ENCODE measurements at places on chromosomes 7 and 10.
A peak's percentile ranks its signal among the peaks of the same experiment; 100 is the strongest.

DNA sequence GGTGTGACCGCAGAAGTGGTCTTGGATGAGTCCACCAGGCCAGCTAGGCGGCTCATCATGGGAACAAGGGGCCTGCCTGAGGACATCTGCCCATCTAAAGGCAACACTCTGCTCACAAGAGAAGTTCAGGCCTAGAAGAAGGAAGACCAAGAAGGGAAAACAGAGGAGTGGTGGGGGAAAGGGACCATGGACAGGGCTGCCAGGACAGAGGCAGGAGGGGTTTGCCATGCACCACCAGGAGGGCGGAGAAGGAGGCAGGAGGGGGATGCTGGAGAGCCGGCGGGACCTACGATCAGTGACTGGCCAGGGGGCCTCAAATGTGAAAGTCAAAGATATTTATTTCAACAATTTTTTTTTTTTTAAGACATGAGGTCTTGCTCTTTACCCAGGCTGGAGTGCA is 33.1 kb downstream of the GAD2 start:
- no peak for DNase-seq

- DNase-seq: no peak
These were observed 67.7 kb downstream of the STEAP1B start for GRCh38 chr7:22432203-22432718.

GRCh38 chr7:142647749-142648148 is 101.5 kb upstream of the PRSS1 start:
- no peak for DNase-seq

GRCh38 chr7:142792593-142792992 is 21.8 kb downstream of the PRSS2 start:
- no peak for DNase-seq

- DNase-seq: no peak
These were observed 139.1 kb downstream of the PTPRN2 start for GRCh38 chr7:158448430-158449100.

- DNase-seq: no peak
These were observed 161.6 kb downstream of the PRKG1 start for GRCh38 chr10:51235865-51236264.

DNA sequence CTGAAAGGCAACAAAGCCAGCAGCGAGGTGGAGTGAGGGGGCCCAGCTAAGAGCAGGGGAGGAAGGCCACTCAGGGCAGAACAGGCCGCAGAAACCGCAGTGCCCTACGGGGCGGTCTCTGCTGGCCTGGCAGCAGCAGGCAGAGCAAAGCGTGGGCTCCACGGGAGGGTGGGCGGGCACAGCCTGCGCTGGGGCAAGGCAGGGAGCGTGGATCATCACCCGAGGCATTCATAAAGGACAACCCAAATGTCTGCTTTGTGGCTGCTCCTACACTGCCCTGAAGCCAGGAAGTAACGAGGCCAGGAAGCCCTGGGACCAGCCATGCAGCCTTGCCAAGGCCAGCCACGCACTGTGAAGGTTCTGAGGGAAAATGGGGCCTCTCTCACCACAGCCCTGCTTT is 127.5 kb downstream of the MAD1L1 start:
- no peak for DNase-seq

GRCh38 chr10:12332572-12333379 is 16.6 kb upstream of the CAMK1D start:
- DNase-seq: no peak

DNA sequence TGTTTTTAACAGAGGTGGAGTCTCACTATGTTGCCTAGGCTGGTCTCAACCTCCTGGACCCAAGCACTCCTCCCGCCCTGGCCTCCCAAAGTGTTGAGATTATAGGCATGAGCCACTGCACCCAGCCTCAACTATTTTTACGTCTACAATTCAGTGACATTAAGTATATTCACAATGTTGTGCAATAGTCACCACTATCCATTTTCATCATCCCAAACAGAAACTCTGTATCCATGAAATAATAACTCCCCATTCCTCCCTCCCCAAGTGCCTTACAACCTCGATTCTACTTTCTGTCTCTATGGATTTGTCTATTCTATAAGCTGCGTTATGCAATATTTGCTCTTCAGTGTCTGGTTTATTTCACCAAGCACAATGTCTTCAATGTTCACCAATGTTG is 20.3 kb upstream of the ZNRF2 start:
- DNase-seq: no peak

DNA sequence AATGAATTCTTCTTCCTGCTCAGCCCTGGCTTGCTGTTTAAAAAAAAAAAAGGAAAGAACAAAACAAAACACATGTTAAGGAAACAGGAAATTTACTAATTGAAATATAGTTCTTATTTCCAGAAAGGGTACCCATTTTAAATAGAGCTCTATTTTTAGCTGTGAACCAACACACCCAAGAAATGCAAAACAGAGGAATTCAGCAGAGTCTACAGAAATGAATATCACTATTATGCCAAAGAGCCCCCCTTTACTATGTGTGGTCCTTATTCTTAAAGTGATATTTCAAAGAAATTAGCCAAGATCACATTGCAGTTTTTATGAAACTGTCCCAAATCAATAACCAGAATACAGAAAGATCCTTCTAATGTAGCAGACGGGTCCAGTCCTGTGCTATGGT is 53.7 kb downstream of the CCDC6 start:
- DNase-seq: no peak

DNA sequence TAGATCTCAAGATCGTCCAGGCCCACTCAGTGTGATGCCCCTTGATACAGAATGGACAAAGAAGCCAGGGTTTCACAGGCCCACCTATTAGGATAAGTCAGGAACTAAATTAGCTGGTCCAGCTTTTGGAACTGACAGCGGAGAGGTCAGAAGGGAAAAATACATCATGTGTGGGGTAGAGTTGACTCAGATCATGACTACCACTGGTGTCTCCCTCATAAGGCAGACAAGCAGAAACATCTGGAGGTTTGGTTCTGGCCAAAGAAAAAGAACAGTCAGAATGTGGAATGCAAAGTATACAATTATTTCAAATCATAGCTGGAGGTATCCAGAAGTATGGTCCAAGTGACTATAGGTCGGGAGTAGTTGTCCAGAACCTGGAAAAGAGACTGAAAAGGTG is 621.1 kb upstream of the CELF2 start:
- DNase-seq: no peak

DNA sequence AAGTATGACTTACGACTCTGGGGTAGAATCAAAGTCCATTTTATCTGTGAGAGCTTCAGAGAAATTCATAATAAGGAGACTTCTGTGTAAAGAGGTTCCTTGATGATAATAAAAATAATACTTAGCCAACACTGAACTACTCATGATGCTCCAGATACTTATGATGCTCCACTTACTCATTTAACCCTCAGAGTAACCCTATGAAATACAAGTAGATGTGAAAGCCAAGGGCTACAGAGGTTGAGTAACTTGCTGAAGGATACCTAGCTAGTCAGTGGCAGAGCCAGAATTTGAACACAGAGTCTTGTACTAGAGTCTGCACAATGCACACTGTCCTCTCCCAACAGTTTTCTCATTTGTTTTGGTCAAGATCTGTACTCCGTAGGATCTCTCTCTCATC is 89.5 kb downstream of the HECW1 start:
- no peak for DNase-seq

DNA sequence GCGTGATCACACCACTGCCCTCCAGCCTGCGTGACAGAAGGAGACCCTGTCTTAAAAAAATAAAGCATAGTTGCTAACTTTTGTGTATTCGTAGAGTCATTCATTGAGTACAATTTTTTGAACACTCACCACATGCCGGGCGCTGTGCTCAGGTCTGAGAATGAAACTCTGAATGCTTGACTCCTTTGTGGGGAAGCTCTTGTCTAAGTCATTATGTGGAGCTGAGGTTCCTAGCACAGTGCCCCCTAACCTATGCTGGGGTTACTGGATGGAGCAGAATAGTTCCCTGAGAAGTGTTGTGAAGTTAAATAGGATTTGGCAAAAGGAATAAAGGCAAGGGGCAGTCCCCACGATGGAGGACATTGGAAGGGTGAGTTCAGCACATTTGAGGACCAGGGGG is 123.3 kb downstream of the CELF2 start:
- no peak for DNase-seq

GRCh38 chr10:62980687-62981086 is 152.4 kb upstream of the NRBF2 start:
- DNase-seq: no peak

GRCh38 chr7:79786187-79786586 is 332.7 kb upstream of the MAGI2 start:
- DNase-seq: no peak

GRCh38 chr7:127411176-127411575 is 18.7 kb upstream of the ZNF800 start:
- no peak for DNase-seq

DNA sequence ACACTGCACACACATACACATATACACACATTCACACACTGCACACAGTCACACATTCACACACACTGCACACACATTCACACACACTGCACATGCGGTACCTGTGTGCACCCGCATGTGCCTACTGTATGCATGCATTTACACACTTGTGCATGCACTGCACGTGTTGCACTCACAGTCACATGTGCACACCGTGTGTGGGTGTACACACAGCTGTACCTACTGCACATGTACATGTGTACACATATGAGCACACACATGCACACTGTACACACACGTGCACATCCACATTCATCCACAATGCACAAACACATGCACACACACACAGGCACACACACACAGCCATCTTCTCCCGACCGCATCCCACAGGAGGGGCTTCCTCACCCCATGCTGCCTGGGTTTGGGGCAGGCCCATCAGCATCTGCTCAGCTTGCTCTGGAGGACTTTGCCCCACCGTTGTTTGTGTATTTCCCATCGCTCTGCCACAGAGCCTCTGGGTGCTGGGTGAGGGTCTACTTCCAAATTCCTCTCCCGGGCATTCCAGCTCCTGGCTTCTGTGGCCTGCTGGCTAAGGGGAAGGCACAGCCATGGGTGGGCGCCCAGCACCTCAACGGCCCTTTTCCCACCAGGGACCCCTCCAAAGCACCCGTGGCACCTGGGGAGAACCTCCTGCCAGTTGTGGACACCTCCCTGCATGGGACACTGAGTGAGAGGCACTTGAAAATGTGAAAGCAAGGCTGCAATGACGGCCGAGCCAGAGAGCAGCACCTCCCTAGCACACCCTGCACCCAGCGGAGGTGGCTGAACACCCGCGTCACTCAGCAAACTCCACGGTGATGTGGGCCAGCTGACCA is 324.3 kb downstream of the PTPRN2 start:
- DNase-seq: no peak

GRCh38 chr7:148912758-148913541 is 28.9 kb upstream of the EZH2 start:
- peak; percentile 67 for DNase-seq

- no peak for DNase-seq
These were observed 9.4 kb upstream of the RFC2 start for GRCh38 chr7:74263399-74264120.

DNA sequence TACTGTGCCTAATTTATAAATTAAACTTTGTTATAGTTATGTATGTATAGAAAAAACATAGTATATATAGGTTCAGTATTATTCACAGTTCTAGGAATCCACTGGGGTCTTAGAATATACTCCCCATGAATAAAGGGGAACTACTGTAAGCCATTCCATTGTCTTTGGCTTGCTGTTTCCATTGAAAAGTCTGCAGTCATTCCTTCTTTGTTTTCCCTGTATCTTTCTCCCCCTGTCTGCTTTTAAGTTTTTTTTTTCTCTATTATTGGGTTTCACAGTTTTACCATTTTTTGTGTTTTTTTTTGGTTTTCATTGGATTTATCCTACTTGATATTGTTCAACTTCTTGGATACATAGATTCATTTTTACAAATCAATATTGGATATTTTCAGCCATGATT is 6.7 kb upstream of the PNLIP start:
- DNase-seq: no peak

- DNase-seq: no peak
These were observed 79.6 kb downstream of the INSIG1 start for GRCh38 chr7:155377071-155377837.

- no peak for DNase-seq
These were observed 7.1 kb upstream of the SEMA3E start for GRCh38 chr7:83655951-83656556.

DNA sequence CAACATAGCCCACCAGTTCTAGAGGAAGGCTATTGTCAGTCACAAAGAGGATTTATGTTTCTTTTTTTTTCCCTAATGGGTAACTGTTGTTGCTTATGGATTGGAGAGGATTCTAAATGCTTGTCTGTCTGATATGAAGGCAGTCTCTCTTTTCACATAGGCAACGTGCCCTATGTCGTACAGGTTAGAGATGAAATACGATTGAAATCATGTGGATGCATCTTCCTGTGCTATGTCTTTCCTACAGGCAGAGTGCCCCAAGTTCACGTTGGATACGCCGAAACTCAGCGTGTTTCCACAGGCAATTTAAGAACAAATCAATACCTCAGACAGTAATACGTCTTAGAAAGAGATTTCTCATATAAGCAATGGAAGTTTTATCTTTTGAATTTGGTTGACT is 93.8 kb downstream of the CELF2 start:
- no peak for DNase-seq

DNA sequence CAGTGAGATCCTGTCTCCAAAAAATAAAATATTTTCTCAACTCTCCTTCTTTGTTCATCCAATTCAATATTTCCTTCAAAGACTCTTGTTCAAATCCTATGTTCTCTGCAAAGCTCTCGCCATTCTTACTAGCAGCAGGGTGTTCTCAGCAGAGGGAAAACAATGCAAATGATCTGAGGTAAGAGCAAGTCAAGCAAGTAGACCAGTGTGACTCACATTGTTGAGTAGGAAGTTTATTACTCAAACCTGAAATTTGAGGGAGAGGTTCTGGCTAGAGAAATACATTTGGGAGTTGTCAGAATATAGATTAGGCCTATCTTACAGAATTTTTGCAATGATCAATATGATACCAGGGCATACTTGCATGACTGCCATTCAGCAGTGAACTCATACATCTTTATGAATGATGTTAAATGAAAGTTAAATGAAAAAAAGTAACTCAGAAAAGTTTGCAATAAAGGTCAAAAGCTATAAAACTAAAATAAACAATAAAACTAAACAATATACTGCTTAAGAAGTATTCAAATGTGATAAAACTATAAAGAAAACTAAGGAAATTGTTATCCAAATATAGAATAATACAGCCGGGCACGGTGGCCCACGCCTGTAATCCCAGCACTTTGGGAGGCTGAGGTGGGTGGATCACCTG is 5.8 kb downstream of the IDE start:
- no peak for DNase-seq

DNA sequence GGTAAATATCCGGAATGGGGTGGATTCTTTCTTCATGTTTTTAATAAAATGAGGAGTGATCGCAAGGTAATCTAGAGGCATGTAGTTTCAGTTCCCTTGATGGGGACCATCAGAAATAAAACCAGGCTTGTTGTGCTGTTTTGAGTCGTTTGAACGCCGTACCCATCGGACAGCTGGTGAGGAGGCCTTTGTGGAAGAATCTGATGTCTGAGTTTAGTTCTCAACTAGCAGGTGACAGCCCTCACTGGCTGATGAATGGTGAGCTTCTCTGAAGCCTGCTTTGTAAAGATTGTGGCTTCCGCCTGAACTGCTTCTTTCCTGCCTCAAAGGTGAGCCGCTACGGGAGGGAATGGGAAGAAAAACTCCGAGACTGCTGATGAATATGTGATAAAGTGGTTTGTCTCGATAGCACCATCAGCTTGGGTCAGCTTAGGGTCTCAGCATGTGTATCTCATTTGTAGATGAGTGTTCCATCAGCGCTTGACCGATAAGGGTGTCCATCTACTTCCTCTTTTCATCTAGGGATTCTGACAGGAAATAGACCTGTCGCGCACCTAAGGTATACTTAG is 977 bp downstream of the TMEM248 start:
- peak; percentile 53 for DNase-seq

All from activated CD8-positive, alpha-beta T cell treated with anti-CD3 and anti-CD28 coated beads, Interleukin-2, amount 10 ng/mL, durations not matched to agents 7 days and 5 days (primary cell).